ENCODE measurements at places on chromosomes 1 and 21. TPM values are rescaled to one million over a fixed set of nuclear protein-coding genes. Genes with fewer than 3 reads are reported as not detected.

Gene TMEM82
- not detected for total RNA-seq

- DNase-seq: no peak
Measured at GRCh38 chr1:221701570-221702186, 40.2 kb downstream of the DUSP10 start.

Gene ASTN1
- total RNA-seq: not detected

DNA sequence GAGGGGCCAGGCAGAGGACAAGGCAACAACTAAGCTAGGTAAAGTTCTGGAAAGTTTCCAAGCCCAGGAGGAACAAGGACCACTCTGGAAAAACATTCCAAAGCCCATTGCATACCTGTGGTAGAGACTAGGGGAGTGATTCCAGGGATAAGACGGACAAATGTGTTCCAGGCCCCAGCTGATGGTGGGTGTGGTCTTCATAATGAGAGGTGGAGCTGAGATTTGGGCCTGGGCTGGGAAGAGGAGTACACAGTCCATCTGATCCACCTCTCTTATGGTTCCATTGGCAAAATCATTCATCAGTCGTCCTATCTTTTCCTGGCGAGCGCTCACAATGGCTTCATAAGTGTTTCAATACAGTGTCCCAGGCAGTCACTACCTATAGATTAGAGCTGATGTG is 4.5 kb downstream of the KLHDC7A start:
- no peak for DNase-seq

DNA sequence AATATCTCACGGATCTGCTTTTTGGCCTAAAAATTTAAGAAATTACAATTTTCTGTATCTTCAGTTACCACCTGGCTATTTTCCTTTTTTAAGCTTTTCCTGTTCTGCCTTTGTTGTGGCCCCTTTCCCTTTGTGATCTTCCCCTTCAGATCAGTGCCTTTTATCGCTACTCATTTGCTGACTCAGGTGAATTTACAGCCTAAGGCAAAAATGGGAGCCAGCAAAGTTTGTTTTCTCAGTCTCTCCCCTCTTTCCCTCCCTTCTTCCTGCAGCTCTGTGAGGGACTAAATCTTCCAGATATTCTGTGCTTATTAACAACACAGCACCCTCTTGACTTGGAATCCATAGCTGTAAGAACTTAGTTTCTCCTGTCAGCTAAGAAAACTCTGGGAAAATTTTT is 5.3 kb upstream of the PRRC2C start:
- DNase-seq: no peak

DNA sequence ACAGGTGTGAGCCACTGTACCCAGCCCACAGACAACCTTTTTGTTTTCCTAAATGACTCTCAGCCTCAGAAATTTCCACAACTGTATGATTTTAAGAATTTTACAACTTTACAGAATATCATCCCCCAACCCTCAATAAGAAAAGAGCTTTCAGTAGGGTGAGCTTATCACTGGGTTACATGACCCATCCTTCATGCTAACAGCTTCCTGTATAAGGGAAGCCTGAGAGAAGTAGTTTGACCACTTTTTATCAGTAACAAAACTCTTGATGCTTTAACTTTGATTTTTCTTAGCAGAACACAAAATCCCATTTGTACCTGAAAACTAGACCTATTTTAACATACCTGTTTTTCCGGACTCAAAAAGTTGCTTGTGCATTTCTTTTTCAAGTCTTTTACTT is 9.7 kb upstream of the MYBPHL start:
- DNase-seq: no peak

Measured in GM23248 (cell line).